ENCODE measurements at places on chromosomes 3 and 15. TPM values are rescaled to one million over a fixed set of nuclear protein-coding genes. Genes with fewer than 3 reads are reported as not detected.

GRCh38 chr3:196569003-196569516 is 600 bp downstream of the FBXO45 start:
- no peak for DNase-seq

GRCh38 chr3:48502728-48503168 is 1.2 kb downstream of the SHISA5 start:
- DNase-seq: no peak

DNA sequence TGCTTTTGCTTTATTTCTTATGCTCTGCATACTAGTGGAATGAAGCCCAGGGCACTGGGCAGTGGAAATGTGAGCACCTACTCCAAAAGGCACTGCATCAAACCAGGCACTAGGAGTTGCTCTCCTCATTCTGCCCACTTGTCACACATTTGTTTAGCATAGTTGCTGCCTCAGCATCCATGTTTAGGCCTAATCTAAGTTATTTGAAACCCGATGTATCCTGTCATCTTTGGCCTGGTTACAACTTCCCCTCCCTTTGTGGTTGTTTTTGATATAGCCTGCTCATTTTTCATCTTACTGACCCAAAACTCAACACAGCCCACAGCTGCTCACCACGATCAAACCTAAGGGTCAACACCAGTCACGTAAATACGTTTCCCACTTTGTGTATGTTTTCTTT is 82.2 kb upstream of the SELENOK start:
- no peak for DNase-seq

GRCh38 chr3:108718454-108718853 is 38.8 kb downstream of the RETNLB start:
- no peak for DNase-seq

CCR3 gene
- 0.11 TPM for polyA plus RNA-seq

EFCC1 gene
- not detected for polyA plus RNA-seq
